CD4-positive, alpha-beta T cell treated with Interleukin-21 for 1 hour (primary cell): ENCODE measurements at places on chromosomes 6 and 20.

- DNase-seq, result no peak
Observed at GRCh38 chr6:129659590-129660345, 50.2 kb downstream of the ARHGAP18 start.

DNA sequence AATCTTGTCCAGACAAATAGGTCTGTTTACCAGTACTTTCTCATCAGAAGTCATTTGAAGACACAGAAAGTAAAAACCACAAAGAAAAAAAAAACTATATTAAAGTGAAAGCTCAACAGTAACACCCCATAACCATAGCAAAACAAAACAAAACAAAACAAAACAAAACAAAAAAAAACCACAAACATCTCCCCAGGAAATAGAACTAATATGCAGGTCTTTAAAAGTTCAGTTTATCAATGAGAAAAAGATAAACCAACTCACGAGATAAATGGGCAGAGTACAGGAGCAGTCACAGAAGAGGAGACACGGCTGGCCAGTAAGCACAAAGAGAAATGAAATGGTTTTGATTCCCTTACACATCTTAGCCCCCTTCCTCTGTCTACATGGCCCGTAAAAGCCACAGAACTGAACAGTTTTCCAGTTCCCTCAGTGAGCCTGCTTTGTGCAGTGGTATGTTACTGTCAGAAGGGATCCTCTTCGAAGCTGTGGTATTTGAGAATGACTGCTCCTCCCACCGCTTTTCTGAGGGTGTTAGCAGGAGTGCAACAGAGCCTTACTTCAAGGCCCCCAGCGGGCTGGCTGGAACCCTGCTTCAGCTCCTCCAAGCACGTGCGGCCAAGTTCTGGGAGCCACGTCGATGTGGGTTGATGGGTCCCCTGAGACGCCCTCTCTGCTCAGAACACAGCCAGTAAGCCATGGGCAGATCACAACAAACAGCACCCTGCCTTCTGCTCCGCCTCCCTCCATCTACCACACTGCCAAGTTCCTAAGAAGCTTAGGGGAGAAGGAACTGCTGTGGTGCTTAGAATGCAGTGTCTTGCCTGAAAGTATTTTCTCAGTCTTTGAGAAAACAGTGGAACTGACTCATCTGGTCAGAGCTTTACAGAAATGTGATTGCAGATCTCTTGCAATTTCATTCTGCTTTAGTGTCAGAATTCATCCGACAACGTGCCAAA, 14.0 kb downstream of the UST start:
- DNase-seq, result peak; percentile 61

DNA sequence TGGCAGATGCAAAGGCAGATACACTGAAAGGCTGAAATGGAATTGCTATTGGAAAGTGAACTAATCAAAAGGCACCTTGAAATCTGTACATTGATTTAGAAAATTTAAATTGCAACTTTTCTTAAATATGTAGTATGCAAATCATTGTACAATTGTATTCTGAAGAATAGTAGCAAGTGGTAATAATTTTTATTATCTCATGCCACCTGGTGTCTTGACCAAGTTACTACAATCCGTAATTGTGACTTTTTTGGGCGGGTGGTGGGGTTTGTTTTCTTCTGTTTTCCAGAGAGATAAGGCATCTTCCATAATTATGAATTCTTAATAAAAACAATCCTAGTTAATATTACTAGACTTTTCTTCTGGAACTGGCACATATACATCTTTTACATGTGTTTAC, 12.5 kb upstream of the BCKDHB start:
- peak; percentile 44 for DNase-seq

GRCh38 chr6:135116571-135116970, 61.9 kb upstream of the HBS1L start:
- peak; percentile 25 for DNase-seq

- DNase-seq, result no peak
Observed at GRCh38 chr6:121776054-121776453, 340.6 kb downstream of the GJA1 start.

DNA sequence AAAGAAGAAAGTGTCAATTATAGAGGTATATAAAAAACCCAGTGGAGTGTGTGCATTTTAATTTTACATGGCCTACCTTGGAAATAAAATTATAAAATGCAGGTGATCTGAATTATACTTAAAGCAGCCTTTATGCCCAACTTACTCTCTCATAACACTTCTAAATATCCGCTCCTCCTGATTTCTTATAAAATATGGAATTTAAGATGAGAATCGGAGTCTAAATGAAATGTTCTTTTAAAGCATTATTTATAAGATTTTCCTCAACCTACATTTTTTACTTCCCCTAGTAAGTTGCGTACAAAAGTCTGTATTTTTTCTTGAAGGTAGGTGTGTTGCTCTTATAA, 3.5 kb downstream of the CITED2 start:
- no peak for DNase-seq
